Osteocyte (in vitro differentiated cells): ENCODE measurements at places on chromosomes 7 and 10. TPM values are rescaled to one million over a fixed set of nuclear protein-coding genes. Genes with fewer than 3 reads are reported as not detected.

DNA sequence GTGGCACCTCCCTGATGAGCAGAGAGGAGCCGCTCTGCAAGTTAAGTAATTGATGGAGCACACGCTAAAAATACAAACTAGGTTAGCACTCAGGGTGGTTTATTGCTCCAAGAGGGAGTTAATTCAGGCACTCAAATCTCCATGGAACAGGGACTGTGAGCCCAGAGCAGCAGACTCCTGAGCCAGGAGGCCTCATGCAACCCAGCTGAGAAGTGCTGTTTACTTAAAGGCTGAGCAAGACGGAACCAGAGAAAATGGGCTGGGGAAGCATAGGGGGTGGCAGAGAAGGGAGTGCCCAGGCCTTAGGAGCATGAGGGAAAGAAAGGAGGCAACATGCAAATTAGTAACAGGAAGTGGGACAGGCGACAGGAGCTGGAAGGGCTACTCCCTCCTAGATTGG lies 174.1 kb downstream of the KCNMA1 start:
- H3K36me3 ChIP-seq = no peaks in the 10 kb centered on the region
- no peak overlapping the region for H3K4me3 ChIP-seq
- peak overlapping the region; percentile 35 for H3K27ac ChIP-seq
- H3K27me3 ChIP-seq = no peaks in the 10 kb centered on the region

- no peak overlapping the region for H3K4me3 ChIP-seq
- H3K36me3 ChIP-seq = no peaks in the 10 kb centered on the region
- peaks cover 32% of the 10 kb centered on the region for H3K27me3 ChIP-seq
These were observed 101.7 kb downstream of the ANLN start for GRCh38 chr7:36491317-36491716.

Gene SUN3
- not detected in 2 replicates for total RNA-seq

DNA sequence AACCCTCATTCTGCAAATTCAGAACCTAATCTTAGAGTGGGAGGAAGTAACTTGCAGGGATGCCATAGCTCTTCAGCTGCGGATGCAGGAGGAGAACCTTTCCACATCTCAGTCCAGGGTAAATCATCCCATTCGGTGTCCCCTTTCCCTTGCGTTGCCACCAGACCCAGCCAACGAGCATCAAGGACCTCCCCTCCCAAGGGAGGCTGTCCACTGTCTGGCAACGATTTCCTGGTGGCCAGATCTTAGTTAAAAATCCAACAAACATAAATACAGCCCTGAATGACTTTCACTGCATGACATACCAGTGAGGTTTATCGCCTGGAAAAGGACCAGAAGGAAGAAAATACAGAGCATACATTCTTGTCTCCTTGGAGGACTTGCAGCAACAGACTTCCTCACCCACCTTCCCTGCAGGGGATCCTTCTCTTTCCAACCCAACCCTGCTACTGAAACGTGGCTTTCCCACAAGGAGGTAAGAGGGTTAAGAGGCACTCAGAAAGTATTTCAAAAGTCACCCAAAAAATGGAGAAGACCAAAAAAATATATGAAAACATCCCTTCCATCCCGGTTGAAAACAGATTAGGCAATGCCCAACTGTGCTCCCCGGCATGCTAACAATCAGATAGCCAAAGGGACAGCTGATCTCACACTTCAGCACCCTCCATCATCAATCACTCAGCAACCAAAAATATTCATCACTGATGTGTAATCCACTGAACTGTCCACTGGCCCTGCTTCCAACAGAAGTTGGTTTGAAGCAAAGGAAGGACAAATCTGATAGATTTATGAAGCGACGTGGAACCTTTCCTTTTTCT lies 206.6 kb downstream of the TNS3 start:
- no peak overlapping the region for H3K4me3 ChIP-seq
- no peak for DNase-seq
- H3K4me1 ChIP-seq = peaks cover 48% of the 10 kb centered on the region
- peaks cover 6% of the 10 kb centered on the region for H3K36me3 ChIP-seq
- peak overlapping the region; percentile 37 for H3K27ac ChIP-seq
- H3K27me3 ChIP-seq = no peaks in the 10 kb centered on the region

DNA sequence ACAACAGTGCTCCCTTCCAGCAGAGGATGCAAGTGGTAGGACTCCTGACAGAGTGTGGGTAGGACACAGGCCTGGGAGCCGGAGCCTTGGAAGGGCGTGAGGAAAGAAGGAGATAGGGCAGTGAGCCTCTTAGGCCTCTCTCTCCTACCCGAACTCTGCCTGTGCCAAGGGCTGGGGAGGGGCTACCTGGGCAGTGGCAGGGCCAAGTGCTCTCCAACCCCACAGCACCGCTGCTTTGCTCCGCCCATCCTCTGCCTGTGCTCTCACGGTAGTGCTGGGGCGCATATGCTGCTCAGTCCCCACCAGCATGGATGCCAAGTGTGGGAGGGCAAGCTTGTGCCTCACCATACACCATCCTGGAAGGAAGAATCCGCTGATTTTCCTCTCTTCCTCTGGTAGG lies 7.5 kb downstream of the FAM131B start:
- DNase-seq = no peak
- peaks cover 3% of the 10 kb centered on the region for H3K4me1 ChIP-seq
- peaks cover 18% of the 10 kb centered on the region for H3K36me3 ChIP-seq
- H3K27me3 ChIP-seq = peaks cover 15% of the 10 kb centered on the region
- H3K27ac ChIP-seq = no peak overlapping the region
